ENCODE measurements at places on chromosomes 16 and 17.

- no peak for DNase-seq
Measured at GRCh38 chr16:57127037-57127763, 34.8 kb downstream of the CPNE2 start.

GRCh38 chr17:75088465-75089417 is 987 bp downstream of the SLC16A5 start:
- DNase-seq = no peak

DNA sequence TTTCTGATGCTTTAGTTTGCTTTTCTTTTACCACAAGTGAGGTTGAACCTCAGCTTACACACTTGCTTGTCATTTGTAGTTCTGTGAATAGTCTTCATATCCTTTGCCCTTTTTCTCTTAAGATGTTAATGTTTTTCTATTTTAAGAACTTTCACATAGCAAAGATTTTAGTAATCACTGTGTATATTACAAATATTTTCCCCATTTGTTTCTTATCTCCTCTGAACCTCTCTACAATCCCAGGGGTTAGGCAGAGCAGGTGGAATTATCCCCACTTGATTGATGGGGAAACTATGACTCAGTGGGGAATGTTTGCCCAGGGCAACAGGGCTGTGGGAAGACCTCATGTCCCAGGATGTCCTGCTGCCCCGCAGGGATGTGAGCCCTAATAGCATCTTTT is 11.7 kb upstream of the MYH3 start:
- DNase-seq = no peak

- DNase-seq = no peak
Measured at GRCh38 chr17:5838661-5839300, 231.4 kb upstream of the WSCD1 start.

- DNase-seq = no peak
Measured at GRCh38 chr17:76558198-76559095, 18.6 kb downstream of the PRCD start.

DNA sequence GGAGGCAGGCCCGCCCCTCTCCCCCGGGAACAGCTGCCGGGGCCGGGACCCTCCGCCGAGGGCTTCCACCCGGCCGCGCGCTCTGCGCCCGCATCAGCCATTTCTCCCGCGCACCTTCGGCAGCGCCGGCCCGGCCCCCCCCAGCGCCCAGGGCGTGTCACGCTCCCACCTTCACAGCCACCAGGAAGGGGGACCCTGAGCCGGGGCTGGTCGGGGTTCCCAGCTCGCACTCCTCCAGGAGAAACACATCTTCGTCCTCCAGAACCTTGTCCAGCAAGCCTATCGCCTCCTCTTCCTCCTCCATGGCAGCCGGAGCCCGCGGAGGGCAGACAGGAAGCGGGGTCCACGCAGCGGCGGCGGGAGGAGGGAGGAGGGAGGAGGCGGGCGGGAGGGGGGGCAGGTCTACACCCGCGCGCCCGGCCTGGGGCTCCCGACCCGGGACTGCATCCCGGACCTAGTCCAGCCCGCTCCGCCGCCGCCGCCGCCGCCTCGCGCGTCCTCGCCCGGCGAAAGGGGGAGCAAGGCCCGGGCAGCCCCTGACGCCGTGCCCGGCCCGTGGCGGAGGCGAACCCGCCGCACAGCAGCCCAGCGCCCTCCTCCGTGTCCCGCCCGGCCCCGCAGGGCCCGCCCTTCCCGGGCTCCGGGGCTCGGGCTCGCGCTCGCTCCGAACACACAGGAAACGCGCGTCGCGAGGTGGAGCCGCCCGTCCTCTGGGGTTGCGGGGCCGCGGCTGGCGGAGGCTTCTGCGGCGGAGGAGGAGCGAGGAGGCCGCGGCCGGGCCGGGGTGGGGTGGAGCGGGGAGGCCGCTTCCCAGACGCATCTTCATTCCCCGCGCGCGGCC is 70.8 kb downstream of the ABR start:
- no peak for DNase-seq

- DNase-seq = no peak
Measured at GRCh38 chr16:58197314-58198012, 443 bp downstream of the CSNK2A2 start.

DNA sequence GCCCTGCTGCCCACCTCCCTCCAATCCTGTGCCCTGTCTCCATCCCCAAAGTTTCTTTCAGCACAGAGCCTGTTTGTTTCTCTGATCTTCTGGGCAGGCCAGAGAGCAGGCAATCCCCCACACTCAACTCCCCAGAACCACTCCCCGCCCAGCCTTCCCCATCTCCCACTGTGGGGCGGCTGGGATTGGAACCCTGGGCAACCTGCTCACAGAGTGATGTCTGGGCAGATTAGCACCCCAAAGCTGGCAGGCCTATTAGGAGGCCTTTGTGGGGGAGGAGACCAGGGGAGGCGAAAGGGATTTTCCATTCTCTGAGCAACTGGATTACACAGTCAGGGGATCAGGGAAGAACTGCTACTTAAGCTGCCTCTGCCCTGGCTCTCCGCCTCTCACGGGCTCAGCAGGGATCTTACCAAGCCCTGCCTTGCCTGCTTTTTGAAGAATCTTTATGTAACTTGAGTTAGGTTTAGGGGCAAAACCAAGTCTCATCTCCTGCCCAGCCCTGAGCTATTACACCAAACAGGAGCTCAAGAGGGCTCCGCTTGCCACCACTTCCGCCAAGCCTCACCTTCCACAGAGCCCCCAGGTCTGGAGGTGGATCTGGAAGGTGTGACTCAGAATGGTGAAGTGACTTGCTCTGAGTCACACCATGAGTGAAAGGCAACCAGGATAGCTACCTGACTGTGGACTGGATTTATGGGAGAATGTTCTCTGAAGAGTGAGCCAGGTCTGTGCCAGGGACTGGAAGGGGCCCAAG is 16.0 kb upstream of the LHX1 start:
- DNase-seq = no peak

- no peak for DNase-seq
Measured at GRCh38 chr16:51839727-51840462, 688.8 kb upstream of the SALL1 start.

- no peak for DNase-seq
Measured at GRCh38 chr16:25073854-25074253, 37.7 kb upstream of the LCMT1 start.

- no peak for DNase-seq
Measured at GRCh38 chr17:3669085-3669347, 404 bp downstream of the EMC6 start.

DNA sequence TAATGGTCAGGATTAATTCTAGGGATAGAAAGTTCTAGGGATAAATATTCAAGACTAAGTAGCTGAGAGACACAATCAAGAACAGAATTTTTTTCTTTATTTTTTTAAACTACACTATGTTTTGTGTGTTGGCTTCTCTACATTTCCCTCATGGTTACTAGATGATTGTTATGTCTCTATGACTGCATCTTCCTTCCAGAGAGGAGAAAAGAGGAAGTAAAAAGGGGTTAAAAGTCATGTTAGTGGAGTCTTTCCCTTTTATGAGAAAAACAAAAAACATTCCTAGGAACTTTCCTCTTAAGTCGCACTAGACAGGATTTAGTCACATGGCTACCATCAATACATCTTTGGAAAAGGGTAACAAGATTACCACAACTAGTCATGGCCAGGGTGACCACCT is 375.0 kb downstream of the KCNJ2 start:
- DNase-seq = no peak

DNA sequence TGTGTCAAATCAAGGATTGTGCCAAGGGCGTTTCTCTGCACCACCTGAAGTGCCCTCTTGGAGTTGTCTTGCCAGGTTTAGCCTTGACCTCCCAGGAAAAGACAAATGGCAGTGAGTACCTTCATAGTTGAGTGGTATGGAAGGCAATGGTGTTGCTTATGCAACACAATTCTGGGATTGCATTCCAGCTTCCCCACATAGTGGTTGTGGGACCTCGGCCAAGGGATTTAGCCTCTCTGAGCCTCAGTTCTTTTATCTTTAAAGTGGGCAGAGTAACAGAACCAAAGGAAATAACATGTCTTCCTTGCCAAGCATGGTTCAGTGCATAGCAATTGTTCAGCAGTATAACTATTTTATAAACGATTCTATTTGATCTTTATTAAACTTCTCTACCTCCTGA is 49.4 kb downstream of the CCDC42 start:
- no peak for DNase-seq

GRCh38 chr16:51166091-51166490 is 15.0 kb upstream of the SALL1 start:
- DNase-seq = no peak

GRCh38 chr16:47069313-47069712 is 74.4 kb downstream of the NETO2 start:
- DNase-seq = no peak

- DNase-seq = no peak
Measured at GRCh38 chr16:12091569-12092543, 115.3 kb downstream of the SNX29 start.

- no peak for DNase-seq
Measured at GRCh38 chr17:8063761-8064534, 23.6 kb downstream of the ALOX12B start.

GRCh38 chr17:58046239-58047094 is 36.8 kb upstream of the DYNLL2 start:
- DNase-seq = no peak

DNA sequence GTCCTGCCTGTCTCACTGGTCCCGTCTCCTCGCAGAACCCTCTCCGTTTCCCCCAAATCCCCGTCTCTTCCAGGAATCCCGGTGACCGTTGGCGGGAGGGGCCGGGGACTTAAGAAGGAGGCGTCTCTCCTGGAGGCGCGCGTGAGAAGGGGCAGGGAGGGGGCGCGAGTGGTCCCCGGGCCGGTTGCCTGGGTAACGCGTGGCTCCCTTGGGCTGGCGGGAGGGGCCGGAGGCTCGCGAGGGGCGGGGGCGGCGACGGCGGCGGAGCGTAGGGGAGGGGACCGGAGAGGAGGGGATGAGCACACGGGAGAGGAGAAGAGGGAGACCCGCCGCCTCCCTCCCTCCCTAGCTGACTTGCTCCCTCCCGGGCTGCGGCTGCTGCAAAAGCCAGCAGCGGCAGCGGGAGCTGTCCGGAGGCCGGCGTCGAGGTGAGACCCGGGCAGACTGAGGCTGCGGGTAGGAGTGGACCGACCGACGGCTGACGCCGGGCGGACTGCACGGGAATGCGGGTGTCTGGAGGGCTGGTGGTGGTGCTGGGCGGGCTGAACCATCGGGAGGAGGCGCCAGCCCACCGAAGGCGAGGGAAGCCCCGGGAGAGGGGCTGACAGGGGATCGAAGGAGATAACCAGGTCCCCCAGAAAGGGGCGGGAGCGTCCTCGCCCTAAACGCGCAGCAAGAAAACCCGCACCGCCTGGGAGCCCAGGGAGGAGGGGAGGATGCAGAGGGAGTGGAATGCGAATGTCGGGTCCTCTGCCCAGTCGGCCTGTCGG is at the start of gene PRRT2:
PRRT2 (plus strand) TSS at position 298 of the 770 bp plus-strand sequence. CDS start 862 bp downstream, outside the sequence.
- peak; percentile 9 for DNase-seq

GRCh38 chr17:29114141-29114540 is 66.1 kb downstream of the MYO18A start:
- no peak for DNase-seq

DNA sequence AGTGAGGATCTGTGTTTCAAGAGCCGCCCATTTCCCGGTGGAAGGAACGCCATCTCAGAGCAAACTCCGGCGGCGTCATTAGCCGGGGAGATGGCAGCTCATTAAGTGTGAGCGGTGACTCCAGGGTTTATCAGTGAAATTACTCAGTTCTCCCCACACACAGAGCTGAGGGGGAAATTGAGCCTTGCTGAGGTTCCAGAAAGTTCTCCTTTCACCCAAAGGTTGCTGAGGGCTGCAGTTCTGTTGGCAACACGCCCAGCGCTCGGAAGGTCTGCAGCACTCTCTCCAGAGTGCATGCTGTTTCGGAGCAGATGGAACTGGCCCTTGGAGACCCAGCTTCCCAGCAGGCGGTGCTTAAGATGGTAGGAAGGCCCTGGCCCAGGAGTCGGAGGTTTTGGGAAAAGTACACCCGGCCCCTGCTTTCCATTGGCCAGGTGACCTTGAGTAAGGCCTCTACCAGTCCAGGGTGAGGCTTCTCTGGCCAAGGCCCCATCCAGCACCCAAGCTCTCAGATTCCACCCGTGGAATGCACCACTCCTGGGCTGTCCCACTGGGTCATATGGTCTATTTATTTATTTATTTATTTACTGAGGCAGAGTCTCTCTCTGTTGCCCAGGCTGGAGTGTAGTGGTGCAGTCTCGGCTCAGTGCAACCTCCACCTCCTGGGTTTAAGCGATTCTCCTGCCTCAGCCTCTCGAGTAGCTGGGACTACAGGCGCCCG is 167.7 kb upstream of the CIBAR2 start:
- no peak for DNase-seq

DNA sequence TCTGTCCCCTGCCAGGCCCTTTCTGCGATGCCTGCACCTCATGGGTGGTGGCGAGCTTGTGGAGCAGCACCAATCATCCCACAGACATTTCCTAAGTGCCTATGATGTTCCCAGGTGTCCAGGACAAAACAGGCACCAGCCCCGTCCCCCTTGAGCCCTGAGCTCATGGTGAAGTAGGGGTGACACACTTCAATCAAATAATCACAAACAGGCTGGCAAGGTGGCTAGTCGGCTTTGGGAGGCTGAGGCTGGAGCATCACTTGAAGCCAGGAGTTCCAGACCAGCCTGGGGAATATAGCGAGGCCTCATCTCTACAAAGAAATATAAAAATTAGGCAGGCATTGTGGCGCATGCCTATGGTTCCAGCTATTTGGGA is 748 bp upstream of the PRSS8 start:
- DNase-seq = no peak

- DNase-seq = no peak
Measured at GRCh38 chr16:81487301-81487720, 42.7 kb downstream of the CMIP start.

GRCh38 chr17:22569459-22570143 is 877.3 kb downstream of the KCNJ18 start:
- DNase-seq = no peak

GRCh38 chr16:10883004-10883403 is 6.0 kb downstream of the CIITA start:
- DNase-seq = no peak

DNA sequence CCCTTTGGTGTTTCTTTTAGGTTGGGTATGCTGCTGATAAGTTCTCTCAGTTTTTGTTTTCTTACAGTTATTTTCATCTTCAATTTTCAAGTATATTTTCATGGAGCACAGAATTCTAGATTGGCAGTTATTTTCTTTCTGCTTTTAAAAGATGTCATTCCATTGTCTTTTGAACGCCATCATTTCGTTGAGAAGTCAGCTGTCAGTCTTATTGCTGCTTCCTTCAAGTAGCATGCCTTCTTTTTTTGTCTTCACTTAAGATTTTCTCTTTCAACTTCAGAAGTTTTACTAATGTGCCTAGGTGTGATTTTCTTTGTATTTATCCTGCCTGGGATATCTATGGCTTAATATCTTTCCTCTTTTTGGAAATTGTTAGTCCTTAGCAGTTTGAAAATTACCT is 262.2 kb upstream of the PMFBP1 start:
- no peak for DNase-seq
